ENCODE measurements at places on chromosomes 2 and 18.

GRCh38 chr2:53654396-53654795, 113.2 kb upstream of the CHAC2 start:
- no peak for DNase-seq

GRCh38 chr2:2520401-2520811, 189.3 kb upstream of the MYT1L start:
- no peak for DNase-seq

GRCh38 chr2:216188559-216188850, 79.4 kb downstream of the XRCC5 start:
- DNase-seq = no peak

DNA sequence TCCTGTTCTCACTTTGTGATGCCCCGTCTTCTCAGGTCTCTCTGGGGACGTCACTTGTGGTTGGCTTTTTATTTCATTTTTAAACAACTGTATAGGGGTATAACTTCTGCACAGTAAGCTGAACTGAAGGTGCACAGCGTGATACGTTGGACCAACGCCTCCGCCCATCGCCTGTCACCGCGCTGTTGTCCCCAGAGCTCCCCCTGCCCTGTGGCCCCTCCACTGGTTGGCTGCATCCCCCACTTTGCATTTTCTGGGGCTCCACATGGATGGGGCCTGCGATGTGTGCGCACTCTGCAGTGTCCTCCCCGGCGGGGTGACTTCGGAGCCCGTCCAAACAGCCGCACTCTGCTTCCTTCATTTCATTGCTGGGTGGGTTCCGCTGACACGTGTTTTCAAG, 14.3 kb downstream of the GPR35 start:
- DNase-seq = no peak

DNA sequence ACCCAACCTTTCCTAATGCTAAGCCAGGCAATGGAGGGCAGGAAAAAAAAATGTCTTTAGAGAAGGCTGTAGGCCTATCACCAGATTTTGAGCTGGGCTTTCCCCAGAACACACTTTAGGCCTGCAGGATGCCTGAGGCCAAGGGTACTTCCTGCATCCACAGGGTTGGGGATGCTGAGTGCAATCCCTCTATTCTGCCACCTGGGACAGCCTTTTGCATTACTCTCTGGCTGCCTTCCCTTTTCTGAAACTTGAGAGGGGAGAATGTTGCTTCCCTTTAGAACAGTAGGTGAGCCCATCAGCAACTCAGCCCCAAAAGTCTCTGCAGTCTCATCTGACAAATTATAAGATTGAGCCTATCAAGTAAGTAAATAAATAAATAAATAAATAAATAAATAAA, 195.2 kb downstream of the SLC8A1 start:
- no peak for DNase-seq

GRCh38 chr2:80169811-80170594, 134.5 kb downstream of the LRRTM1 start:
- DNase-seq = no peak

DNA sequence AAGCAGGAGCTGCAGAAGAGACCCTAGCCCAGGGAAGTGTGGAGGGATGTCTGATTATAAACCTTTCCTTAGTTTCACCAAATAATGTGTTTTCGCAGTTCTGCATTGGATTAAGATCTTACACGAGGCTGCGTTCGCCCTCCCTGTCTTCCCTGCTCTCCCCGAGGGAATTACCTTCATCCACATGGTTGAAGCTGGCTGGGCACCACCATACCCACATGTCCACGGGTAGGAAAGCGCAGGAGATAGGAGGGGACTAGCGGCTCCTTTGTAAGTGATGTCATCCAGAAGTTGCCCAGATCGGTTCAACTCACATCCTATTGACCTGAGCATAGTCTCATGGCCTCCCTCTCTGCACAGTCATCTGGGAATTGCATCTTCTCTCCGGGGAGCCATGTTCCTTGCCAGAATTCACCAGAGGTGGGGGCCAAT, 1.1 kb downstream of the TTL start:
- DNase-seq = no peak

DNA sequence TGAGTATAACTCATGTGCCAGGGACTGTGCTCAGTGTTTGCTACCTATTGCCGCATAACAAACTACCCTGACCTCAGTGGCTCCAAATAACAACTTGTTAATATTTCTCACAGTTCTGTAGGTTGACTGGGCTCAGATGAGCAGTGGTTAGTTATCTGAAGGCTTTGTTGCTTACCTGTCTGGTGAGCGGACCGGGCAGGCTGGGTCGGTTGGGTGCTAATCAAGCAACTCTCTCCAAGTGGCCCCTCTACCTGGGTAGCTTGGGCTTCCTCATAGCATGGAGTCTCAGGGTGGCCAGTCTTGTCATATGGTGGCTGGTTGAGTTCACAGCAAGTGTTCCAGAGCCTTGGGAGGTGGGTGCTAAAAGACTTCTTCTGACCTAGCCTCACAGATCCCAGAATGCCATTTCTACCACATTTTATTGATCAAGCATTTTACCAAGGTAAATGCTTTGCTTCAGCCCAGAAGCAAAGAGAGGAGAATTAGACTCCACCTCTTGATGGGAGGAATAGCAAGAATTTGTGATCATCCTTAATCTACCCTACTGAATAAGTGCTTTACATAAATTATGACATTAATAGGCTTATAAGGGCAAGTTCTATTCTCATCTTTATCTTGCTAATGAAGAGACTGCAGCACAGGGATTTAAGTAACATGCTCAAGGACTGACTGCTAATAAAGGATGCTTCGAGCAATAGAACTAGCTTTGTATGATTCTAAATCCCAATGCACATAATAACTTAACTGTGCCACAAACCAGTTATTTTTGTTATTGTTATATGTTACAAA, 16.9 kb downstream of the RAB31 start:
- DNase-seq = no peak

DNA sequence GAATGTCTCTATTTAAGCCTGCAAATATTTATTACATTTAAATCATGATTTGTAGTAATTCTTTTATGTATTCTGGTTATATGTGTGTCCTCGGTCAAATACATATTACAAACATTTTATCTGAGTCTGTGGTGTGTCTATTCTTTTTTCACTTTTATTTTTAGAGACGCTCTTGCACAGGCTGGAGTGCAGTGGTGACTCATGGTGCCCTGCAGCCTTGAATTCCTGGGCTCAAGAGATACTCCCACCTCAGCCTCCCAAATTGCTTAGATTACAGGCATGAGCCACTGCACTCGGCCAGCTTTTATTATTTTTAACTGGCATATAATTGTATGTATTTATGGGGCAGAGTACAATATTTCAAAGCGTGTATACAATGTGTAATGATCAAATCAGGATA, 47.5 kb downstream of the ARID5A start:
- DNase-seq = no peak

- DNase-seq = no peak
These were observed 690.4 kb upstream of the NRXN1 start for GRCh38 chr2:51722311-51722710.

- DNase-seq = no peak
These were observed 168.7 kb upstream of the RASGRP3 start for GRCh38 chr2:33307659-33308270.

DNA sequence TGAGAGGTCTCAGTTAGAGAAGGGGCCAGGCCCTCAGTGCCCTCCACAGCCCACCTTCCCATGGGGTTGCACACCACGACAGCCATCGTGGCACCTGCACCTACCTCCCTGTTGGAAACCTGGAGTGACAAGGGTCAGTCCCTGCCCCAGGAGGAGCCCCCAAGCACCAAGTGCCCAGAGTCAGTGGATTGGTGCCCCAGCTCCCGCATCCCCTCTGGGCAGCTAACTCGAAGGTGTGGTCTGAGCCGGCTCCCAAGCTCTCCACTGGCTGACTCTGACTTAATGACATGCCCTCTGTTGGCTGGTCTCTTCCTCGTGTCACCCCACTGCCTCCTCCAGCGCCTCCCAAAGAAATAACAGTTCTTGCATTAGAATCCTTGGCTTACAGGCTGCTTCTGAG, 116.4 kb downstream of the NDUFA10 start:
- DNase-seq = no peak

- no peak for DNase-seq
These were observed 87.5 kb downstream of the MBD5 start for GRCh38 chr2:148108385-148108784.

GRCh38 chr2:159094173-159094737, 125.8 kb downstream of the TANC1 start:
- DNase-seq = no peak

GRCh38 chr18:6336239-6336638, 78.5 kb downstream of the L3MBTL4 start:
- no peak for DNase-seq

GRCh38 chr2:184498936-184499335, 99.4 kb upstream of the ZNF804A start:
- DNase-seq = no peak

GRCh38 chr18:28494151-28494550, 317.2 kb upstream of the CDH2 start:
- DNase-seq = no peak

DNA sequence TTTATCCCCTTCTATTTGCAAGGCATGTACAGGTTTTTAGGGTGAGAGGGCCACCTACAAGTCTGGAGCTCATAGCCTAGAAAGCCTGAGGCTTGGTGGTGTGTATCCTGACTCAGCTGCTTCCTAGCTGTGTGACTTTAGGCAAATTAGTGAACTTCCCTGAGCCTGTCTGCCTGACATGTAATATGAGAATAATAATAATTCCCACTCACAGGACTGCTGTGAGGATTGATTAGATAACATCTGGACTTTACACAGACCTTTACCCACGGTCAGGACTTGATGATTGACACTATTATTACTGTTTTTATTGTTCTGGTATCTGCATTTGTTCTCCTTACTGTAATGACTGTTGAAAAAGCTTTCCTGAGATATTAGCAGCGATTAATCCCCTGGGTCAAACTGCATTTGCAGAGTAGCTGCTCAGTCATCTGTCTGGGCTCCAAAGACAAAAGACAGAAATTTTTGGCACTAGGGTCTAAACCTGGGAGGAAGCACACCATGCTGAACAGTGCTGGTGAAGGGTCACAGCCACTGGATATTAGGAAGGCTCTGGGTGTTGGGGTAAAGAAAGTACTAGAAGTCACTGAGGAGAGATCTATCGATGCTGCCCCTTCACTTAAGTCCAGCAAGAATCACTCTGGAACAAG, 276.5 kb upstream of the FN1 start:
- DNase-seq = no peak

GRCh38 chr18:8177330-8178016, 431.8 kb upstream of the RAB12 start:
- no peak for DNase-seq

- DNase-seq = no peak
These were observed 9.3 kb upstream of the LBH start for GRCh38 chr2:30222031-30222430.

All from hippocampal formation (tissue), 2 donors.